ELF-1 (cell line): ENCODE measurements at places on chromosomes 11 and 22.

- DNase-seq, result no peak
Measured at GRCh38 chr11:108669711-108670110, 4.8 kb downstream of the DDX10 start.

- no peak for DNase-seq
Measured at GRCh38 chr11:68341557-68342458, 29.4 kb downstream of the LRP5 start.

GRCh38 chr11:47552566-47553405 is at the start of gene CELF1:
TSS of gene CELF1 (minus strand) at chr11:47553132. CDS start at chr11:47499523, 53,609 bp downstream.
- peak; percentile 95 for DNase-seq

DNA sequence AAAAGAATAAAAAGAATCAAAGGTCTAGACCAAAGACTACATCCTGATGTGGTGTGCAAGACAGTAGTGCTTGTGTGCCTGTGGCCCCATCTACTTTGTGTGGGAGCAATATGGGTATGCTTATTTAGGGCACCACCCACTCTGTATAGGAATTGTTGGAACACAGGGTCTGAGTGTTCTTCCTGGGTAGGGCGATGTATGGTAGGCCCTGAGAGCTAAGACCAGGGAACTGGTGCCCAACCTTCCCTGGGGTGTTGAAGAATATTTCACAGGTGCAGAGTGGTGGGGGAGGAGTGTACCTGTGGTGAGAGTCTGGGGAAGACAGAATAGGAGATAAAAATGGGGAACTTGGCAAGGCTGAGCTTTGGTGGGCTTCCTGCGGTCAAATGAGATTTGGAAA is 41.9 kb downstream of the MICAL2 start:
- no peak for DNase-seq

DNA sequence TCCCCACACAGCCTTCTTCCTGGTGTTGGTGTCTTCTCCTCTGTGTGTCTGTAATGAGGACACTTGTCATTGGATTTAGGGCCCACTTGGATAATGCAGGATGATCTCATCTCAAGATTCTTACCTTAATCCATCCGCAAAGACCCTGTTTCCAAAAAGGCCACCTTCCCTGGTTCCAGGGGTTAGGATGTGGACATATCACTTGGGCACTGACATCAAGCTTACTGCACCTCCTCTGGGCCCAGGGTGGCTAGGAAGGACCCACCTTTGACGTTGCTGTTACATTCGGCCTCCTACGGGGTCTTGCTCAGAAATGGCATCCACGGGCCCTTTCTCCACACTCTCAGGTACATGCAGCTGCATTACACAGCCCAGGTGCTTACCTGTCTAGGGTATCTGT is 535.9 kb downstream of the BRD1 start:
- no peak for DNase-seq

DNA sequence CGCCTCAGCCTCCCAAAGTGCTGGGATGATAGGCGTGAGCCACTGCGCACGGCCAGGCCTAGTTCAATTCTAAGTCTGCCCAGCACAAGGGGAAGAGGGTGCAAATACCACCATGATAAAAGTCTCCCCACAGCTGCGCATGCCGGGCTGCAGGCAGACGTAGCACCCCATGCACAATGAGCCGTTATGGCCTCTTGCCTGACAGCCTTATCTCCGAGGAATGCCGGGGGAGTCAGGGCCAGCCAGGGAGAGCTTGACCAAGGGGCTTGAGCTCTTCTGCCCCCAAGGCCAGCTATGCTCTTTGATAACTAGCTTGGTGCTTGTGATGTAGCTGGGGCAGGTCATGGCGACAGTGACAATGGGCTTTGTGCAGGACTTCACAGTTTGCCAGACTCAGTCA is 13.7 kb upstream of the SCUBE1 start:
- DNase-seq, result no peak

DNA sequence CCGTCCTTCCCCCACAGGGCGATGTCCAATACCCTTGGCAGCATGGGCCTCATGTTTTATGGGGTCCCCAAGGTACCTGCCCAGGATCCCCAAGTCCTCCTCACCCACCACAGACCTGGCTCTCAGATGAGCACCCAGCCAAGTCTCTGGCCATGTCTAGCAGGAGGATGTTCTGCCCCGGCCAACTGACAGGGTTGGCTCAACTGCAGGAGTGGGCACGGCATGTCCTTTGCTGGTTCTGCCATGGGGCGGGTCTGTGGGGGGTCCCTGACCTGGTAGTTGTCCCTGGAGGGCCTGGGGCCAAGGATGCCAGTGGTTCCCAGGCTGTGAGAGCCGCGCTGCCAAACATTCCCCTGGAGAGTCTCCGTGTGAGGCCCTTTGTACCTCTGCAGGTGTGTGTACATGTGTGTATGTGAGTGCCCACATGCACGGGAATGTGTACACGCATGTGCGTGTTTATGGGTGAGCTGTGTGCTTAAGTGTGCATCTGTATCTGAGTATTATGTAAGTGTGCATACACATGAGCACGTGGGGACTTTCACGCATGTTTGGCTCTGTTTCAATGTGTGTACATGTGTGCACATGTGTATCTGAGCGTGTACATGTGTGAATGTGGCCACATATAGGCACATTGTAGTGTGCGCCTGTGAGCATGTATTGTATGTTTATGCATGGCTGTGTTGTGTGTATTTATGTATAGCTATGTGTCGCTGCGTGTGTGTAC is 85.5 kb downstream of the KCNQ1 start:
- DNase-seq, result no peak

DNA sequence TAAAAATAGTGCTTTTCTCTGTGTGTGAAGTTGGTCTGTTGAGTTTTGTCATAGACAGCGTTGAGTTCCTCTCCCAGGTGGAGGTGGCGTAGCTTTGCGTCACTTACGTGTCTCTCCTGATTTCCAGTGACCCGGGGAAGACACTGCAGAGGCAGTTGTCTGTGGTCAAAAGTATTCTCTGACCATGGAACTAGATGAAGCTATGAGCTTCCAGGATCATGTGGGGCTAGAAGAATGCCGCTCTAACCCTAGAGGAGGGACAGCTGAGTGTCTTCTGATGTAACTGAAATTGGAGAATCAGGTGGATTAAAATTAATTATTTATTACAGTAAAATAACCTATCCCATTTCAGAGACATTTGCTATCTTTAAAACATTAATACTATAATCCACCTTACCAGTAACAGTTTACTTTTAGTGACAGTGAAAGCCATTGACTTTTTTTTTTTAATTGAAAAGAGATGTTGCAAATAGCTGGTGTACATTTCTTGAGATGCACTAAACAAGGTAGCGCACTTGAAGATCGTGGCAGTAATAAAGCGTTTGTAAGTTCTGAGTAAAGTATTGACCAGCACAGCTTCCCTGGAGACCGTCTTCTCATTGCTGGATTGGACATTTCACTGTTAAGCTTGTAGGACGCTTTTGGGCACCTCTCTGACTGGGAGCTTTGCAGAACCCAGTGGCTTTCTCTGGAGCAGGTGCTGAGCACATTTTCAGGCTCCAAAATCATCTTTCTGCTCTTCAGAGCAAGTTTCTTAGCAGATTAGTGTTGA is 9.7 kb downstream of the CAT start:
- no peak for DNase-seq

DNA sequence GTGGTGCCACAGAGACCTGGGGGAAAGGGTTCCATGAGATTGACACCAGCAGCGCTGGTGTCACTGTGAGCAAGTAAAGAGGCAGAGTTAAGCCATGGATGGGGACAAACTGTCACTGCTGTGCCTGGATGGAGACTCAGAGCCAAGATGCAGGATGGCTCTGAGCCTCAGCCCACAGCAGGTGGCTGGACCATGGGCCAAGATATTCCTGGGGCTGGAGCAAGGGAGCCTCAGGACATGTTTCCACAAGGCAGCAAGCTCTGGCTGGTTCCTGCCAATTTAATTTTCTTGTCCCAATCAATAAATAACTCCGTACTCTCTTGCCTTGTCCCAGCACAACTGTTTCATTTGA is 23.0 kb downstream of the MYO18B start:
- DNase-seq, result no peak

- no peak for DNase-seq
Measured at GRCh38 chr11:100878474-100878873, 191.4 kb downstream of the ARHGAP42 start.

GRCh38 chr11:30729187-30729713 is 143.1 kb upstream of the MPPED2 start:
- no peak for DNase-seq

DNA sequence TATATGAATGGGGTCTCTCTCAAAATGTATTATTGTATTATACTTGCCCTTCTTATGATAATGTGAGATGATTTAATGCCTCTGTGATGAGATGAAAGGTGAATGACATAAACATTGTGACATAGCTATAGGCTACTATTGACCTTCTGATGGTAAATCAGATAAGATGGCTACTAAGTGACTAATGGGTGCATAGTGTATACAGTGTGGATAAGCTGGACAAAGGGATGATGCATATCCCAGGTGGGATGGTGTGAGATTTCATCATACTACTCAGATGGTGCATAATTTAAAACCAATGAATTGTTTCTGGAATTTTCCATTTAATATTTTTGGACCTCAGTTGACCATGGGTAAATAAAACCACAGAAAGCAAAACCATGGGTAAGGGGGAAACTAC is 243.5 kb downstream of the SBF2 start:
- DNase-seq, result no peak

- peak; percentile 98 for DNase-seq
Measured at GRCh38 chr11:809287-810039, at the start of gene RPLP2. TSS of gene RPLP2 (plus strand) at chr11:809967. CDS start at chr11:810235, 268 bp downstream.

GRCh38 chr11:47950396-47950795 is 30.0 kb upstream of the PTPRJ start:
- DNase-seq, result no peak

DNA sequence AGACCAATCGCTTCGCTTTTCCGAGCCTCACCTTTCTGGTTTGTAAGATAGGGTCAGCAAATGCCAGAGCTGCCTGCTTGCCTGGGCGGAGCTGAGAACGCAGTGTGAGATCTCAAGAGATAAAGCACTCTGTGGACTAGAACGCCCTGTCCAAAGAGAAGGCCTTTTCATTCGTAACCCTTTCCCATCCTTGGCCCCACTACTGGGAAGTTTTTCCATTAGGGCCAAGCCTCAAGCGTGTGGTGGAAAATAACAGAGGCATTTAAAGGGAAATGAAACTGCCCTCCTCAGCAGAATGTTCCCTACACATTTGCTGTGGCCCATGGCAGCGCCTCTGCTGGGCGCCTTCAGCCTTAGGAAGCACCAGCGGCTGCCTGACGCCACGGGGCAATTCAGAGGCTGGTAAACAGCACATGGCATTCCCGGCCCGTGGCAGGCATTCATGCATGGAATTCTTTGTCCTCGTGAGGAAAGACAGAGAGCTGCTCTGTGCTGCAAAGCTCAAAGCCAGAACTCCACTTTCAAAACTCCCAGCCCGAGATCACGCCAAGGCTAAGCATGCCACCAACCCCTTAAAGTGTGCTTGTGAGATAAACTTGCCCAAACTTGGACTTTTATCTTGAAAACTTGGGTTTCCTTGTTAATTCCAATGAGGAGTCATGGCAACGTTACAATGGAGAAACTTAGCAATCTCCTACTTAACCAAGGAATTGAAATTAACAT is 38.1 kb downstream of the AHNAK start:
- peak; percentile 96 for DNase-seq

- DNase-seq, result peak; percentile 32
Measured at GRCh38 chr11:8613036-8613435, 19.0 kb upstream of the STK33 start.

GRCh38 chr11:36743039-36743438 is 145.0 kb upstream of the RAG2 start:
- DNase-seq, result no peak
